ENCODE measurements at places on chromosomes 4 and X. TPM values are rescaled to one million over a fixed set of nuclear protein-coding genes. Genes with fewer than 3 reads are reported as not detected.

The MAGEC2 gene
- total RNA-seq, result not detected

The CFAP47 gene
- not detected for total RNA-seq

The WDR13 gene
- 70.2 TPM for total RNA-seq

The ZDHHC15 gene
- 0.20 TPM for total RNA-seq

The TRPC3 gene
- not detected for total RNA-seq

The TFDP3 gene
- not detected for total RNA-seq

The DAPP1 gene
- 54.7 TPM for total RNA-seq

The SSX3 gene
- total RNA-seq, result not detected

All from esophagus mucosa (tissue), 1 donor.